Kidney (tissue), 22 donors: ENCODE measurements at places on chromosomes 12 and 14. TPM values are rescaled to one million over a fixed set of nuclear protein-coding genes. Genes with fewer than 3 reads are reported as not detected.

DNA sequence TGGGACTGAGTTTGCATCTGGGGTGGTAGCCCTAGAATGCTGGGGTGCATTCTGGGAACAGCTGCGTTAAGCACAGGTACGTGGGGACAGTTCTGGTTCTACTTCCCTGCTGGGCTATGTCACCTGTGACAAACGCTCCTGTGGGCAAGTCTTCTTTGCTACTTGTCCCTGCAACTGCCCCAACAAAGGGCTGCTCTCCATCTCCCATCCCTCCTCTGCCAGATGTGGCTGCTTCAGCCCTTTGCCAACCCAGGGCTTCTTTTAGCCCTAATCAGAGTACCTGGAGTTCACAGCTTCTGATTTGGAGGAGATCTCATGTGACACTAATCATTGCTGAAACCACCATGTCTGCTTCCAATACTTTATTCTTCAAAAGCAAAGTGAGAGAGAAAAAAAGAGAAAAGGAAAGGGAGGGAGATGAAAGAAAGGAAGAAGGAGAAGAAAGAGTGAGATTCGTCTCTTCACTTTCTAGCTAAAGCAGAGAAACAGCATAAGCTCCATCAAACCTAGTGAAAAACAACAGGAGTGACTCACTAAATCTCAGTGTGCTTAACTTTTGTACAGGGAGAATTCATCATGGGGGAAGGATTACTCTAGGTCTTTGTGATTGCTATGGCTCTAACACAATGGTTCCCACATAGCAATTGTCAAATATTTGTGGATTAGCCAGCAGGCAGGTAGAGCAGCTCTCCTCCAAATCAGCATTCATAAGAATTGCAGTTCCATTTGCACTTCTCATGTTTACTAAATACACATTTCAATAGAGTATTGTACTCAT is 174.8 kb downstream of the LRIG3 start:
- no peak overlapping the region for H3K27ac ChIP-seq
- DNase-seq = no peak
- no peak overlapping the region for H3K4me3 ChIP-seq
- H3K27me3 ChIP-seq = no peaks in the 10 kb centered on the region
- no peaks in the 10 kb centered on the region for H3K4me1 ChIP-seq

DNA sequence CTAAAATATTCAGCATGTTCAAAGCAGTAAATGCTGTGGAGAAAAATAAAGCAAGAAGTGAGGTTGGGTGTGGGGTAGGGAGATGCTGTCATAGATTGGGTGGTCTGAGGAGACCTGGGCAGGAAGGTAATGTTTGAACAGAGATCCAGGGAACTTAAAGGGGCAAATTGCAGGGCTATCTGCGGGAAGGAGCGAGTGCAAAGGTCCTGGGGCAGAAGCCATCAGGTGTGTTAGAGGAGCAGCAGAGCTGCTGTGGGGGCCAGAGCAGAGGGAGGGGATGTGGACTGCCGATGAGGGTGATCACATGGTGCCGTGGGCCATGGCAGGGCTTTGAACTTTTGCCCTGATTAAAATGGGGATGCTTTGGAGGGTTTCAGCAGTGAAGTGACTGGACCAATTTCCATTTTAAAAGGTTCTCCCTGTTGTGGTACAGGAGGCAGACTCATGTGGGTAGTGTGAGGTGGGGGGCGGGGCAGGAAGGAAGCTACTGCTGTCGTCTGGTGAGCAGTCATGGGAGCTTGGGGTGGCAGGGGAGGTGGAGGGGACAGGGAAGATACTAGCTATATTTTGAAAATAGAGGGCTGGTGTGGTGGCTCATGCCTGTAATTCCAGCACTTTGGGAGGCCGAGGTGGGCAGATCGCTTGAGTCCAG is 145.0 kb downstream of the AACS start:
- no peak overlapping the region for H3K27ac ChIP-seq
- no peaks in the 10 kb centered on the region for H3K27me3 ChIP-seq
- DNase-seq = no peak

- no peak for DNase-seq
- no peak overlapping the region for H3K4me3 ChIP-seq
- H3K27me3 ChIP-seq = no peaks in the 10 kb centered on the region
- H3K36me3 ChIP-seq = no peaks in the 10 kb centered on the region
- H3K4me1 ChIP-seq = no peaks in the 10 kb centered on the region
- H3K27ac ChIP-seq = no peak overlapping the region
Measured at GRCh38 chr14:61923348-61923747, 161.1 kb downstream of the SNAPC1 start.

Gene DHRS7
- total RNA-seq = 93.7 TPM

DNA sequence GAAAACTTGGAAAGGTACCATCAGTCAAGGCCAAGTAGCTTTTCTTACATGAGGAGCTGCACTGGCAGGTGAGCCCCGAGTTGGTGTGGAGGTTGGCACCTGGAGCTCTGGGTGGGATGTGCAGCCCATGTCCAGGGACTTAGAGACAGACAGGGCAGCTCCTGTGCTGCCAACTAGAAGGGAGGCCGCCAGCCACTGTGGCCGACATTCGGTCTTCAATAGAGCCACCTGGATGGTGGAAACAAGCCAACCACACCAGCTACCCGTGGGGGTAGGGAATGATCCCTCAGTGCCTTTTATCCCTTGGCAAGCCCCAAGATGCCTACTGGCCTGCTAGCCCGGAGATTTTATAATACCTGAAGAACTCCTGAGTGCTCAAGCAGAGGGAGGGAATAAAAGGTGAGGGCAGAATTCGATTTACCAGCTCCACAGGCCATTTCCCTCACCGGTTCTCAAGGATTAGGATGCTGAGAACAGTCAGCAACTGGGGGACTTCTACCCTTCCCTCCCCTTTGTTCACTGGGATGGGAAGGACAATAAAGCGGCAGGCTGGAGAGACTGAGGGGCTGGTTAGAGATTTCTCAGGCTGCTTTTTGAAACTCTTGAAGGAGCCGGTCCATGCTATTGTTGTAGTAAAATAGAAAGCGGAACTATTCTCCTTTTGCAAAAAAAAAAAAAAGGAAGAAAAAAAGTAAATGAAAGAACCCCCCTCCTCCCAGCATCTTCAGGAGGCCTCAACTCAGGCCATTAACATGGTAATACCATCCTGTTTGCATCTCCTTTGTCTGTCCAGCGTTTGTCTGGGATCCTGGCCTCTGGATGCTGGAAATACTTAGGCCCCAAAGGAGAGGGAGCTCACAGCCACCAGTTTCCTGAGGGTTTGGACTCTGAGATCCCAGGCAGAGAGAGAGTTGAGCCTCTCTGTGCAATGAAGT is 321.6 kb downstream of the ZFP36L1 start:
- no peak overlapping the region for H3K27ac ChIP-seq
- no peaks in the 10 kb centered on the region for H3K27me3 ChIP-seq
- no peaks in the 10 kb centered on the region for H3K36me3 ChIP-seq
- no peak for DNase-seq
- peaks cover 12% of the 10 kb centered on the region for H3K4me1 ChIP-seq

GRCh38 chr12:121232977-121233627 is 23.2 kb downstream of the P2RX4 start:
- no peaks in the 10 kb centered on the region for H3K36me3 ChIP-seq
- H3K27me3 ChIP-seq = no peaks in the 10 kb centered on the region
- H3K4me3 ChIP-seq = no peak overlapping the region
- DNase-seq = no peak
- H3K27ac ChIP-seq = no peak overlapping the region
- peaks cover 6% of the 10 kb centered on the region for H3K4me1 ChIP-seq

GRCh38 chr12:1065629-1066028 is 74.6 kb downstream of the ERC1 start:
- no peak overlapping the region for H3K27ac ChIP-seq
- H3K27me3 ChIP-seq = no peaks in the 10 kb centered on the region
- no peaks in the 10 kb centered on the region for H3K4me1 ChIP-seq

Gene MUCL1
- not detected for total RNA-seq
